Motor neuron (in vitro differentiated cells): ENCODE measurements at places on chromosomes 2 and 18.

GRCh38 chr2:28288620-28289019 lies 104.0 kb upstream of the FOSL2 start:
- ATAC-seq, result no peak

DNA sequence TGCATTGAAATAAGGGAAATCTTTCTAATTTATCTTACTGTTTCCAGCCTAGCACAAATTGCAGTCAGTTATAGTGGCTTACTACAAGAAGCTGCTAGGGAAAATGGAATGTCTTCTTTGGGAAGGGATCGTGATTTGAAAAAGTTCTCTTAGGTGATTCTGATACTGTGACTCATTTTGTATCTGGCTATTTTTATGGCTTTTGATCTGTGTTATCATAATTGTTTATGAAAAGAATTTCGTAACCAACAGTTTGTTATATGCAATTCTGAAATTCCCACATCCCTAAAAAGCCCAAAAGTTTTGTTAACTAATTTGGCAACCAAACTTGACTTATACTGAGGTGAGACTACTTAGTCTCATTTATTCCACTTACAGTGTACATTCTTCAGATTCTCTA lies 12.4 kb downstream of the PTPN4 start:
- ATAC-seq, result no peak

DNA sequence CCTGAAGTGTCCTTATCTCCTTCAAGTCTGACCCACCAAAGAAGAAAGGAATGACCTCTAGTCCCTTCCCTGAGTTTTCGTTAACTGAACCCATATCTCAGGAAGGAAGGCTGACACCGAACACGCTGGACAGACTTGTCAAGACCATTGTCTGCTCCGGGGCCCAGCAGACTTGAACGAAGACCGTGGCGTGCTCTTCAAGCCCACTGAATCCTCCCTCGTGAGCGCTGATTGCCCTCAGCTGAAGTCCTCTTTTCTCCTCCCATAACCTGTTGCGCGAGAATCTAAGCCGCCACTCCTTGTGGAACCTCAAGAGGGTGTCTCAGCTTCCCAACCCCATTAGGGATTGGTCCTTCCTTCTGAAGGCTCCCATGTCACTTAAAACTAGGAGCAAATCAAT lies 634 bp upstream of the CNDP1 start:
- no peak for ATAC-seq

DNA sequence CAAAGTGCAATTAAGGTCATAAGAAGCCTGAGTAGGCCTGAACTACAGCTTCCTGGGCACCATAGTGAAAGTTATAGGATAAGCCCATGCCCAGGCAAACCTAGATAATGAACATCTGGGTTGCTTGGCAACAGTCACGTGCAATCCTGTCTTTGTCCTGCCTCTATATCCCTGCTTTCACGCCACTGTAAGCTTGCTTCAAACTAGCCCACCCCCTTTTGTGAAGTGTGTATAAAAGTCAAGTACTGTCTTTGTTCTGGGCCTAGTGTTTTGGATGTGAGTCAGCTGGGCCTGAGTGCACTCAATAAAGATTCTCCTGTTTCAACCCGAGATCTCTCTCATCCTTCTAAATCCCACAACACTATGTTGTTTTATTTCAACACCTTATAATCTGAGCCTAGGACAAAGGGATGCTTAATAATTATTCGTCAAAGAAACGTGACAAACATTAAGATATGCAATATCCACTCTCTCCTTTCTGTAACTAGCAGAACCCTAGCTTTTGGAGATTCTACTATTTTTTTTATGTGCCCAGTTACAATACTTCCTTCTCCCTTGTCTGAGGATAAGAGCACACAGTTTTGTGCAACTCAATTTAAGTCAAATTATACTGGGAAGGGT lies 927.8 kb downstream of the SUCLG1 start:
- peak; percentile 95 for ATAC-seq

DNA sequence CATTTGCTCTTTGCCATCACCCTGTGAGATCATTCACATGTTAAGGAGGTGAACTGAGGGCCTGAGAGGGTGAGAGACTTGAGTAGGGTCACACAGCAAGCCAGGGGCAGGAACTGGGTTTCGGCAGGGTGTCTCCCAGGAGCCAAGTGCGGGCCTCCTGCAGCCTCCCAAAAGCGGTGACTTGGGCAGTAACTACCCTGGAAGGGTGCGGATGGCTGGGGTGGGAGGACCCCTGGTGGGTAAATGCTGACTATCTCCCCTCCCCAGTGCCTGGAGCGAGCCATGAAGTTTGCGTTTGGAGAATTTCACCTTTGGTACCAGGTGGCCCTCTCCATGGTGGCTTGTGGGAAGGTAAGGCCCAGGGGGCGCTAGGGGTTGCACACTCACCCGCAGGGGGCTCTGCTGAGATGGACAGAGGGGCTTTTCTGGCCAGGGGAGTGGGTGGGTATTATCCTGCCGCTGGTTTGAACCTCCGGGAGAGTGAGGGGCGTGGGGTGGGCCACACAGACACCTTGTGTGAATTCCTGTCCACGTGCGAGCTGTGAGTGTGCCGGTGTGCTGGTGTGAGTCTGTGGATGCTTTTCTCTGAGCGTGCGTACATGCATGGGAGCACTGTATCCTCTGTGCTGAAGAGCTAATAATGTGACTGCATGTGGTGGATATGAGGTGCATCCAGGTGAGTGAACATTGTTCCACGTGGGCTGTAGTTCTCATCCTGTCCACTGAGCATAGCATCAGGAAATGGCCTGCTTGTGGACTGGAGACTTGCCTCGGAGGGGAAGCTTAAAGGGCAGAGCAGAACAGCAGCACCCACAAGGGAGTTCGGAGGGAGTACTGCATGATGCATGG lies 91.0 kb upstream of the MCFD2 start:
- no peak for ATAC-seq

DNA sequence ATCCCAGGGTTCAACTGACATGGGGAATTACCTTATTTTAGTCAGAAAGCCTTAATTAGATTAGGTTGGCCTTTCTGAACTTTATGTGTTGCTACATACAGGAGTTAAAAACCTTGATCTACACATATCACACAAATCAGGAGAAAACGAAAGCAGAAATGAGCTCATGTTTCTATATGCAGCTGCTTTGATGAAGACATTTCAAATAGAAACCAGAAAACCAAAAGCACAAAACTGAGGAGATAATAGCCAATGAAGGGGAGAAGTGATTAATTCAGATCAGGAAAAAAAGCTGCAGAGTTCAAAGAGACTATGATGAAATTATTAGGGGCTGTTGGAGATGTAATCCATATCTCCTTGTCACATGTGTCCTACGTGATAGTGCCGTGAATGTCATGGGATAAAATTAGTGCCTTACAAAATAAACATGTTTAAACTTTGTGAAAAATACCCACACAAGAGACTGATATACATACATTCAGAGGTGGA lies 255.0 kb downstream of the CAMKMT start:
- ATAC-seq, result peak; percentile 7

- ATAC-seq, result no peak
These were observed 16.1 kb downstream of the KCNE4 start for GRCh38 chr2:223068071-223068470.

DNA sequence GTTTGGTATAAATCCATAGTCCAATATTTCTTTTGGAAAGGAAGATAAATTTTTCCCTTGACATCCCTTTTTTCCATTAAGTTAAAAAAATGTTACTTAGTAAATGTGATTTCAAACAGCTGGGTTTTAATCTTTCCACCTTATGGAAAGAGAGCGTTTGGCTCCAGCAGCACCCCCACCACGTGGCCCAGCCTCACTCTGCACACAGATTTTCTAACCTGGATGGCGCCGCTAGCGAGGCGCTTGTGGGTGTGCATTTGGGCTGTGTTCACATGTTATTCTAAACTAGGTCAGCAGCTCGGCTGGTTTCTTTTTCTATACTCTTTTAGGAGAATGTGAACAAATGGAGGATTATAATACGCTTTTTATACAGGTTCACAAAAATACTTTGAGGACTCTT lies 218.0 kb downstream of the LDLRAD4 start:
- no peak for ATAC-seq

- ATAC-seq, result no peak
These were observed 776.4 kb downstream of the EPHA4 start for GRCh38 chr2:220795705-220796104.

DNA sequence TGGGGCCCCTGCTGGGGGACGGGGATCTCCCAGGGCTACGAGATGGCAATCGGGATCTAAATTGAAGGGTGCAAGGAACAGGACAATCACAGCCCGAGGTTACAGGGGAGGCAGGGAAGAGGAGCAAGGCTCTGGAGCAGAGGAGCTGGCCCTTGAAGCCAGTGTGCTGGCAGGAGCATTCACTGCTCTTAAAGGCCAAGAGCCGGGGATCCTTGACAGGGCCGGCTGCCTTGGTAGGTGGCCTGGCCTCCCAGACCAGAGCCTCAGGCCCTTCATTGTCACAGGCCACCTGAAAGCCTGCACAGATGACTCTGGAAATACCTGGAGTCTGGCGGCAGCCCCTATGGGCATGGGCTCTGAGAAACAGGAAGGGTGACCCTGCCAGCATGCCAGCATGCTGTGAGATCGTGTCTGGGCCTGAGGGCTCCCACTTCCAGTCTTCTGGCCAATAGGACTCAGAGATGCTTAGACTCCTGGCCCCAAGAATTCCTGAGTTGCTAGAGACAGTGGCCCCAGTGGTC lies 38.7 kb downstream of the PDIA6 start:
- ATAC-seq, result no peak

DNA sequence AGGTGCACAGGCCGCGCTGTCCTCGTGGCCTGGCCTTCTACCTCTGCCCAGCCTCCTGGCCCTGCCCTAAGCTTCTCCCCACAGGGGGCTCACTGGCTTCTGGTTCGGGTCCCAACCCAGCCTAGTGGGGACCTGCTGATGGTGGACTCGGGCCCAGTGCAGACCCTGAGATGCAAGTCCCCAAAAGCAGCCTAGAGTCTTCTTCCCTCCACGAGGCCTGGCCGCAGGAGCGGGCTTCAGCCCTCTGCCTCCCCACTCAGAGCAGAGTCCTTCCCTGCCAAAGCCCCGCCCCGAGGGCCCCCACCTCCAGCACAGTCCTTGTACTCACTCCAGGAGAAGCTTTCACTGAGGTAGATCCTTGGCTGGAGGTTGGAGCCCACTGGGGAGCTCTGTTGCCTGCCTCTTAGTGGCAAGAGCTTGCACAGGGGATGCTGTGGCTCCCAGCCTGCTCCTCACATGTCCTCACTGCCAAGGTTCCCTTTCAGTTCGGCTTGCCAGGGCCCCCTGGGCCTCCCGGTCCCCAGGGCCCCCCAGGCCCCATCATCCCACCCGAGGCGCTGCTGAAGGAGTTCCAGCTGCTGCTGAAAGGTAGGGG lies 3.6 kb downstream of the ERFE start:
- ATAC-seq, result no peak

DNA sequence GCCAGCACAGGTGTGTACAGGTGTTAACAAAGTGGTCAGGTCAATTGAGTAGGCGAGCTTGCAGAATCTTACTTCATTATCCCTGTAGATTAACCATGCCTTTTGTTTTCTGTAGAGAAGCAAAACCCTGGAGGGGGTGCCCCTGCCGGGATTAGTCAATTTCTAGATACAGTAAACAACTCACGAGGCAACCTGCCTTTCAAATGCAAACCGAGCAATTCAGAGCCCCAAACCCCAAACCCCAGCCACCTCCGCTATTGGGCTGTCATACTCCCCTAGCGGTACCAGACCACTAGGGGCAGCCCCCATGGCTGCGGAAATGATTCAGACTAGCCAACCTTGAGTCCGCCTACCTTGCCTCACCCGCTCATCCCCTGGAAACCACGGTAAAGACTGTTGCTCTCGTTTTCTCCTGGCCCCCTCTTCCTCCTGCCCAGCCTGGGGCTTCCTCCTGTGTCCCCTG lies 61.4 kb upstream of the KIF5C start:
- ATAC-seq, result no peak

- no peak for ATAC-seq
These were observed 64.9 kb upstream of the KLHL29 start for GRCh38 chr2:23320058-23320457.

DNA sequence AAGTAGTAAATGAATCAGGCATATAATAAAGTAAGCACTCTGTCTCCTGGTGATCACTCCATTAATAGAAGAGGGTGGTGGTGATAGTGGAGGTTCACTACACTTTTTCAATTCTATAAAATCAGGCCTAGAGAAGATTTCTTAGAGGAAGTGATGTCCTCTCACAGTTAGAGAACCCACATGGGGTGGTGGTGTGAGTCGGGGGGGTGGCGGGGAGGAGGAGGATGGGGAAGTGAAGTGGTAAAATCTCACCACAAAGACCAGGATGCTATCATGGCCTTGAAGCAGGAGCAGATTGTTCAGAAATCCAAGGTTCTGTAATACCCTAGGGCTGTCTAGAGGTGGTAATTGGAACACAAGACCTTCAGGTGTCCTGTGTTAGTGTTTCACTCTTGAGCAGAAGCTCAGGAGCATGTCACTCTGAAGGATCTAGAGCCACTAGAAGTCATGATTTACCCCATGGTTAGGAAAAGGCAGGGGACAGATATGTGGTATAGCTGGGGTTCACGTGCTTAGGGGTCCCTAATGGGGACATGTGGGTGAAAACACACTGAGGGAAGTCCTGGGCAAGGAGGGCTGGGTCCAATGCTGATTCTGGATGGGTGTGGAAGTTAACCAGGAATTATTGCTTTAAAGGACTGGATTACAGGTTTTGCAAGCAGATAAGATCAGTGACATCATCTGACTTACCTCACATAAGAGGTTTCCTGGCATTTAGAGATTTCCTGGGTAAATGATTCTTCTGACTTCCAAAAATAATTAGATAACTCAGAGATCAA lies 31.0 kb downstream of the RNF125 start:
- no peak for ATAC-seq

DNA sequence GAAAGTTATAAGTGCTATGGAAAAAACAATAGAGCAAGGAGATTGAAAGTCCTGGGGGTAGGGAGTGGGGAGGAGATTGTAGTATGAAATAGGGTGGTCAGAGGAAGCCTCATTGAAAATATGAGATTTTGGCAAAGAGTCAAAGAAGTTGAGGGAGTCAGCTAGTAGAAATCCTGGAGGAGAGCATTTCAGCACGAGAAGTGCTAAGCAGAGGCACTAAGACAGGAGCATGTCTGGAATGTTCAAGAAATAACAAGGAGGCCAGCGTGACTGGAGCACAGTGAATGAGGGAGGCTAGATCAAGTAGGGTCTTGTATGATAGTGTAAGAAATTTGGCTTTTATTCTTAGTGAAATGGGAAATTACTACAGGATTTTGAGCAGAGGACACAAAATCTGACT lies 2.1 kb upstream of the TSPYL6 start:
- no peak for ATAC-seq

DNA sequence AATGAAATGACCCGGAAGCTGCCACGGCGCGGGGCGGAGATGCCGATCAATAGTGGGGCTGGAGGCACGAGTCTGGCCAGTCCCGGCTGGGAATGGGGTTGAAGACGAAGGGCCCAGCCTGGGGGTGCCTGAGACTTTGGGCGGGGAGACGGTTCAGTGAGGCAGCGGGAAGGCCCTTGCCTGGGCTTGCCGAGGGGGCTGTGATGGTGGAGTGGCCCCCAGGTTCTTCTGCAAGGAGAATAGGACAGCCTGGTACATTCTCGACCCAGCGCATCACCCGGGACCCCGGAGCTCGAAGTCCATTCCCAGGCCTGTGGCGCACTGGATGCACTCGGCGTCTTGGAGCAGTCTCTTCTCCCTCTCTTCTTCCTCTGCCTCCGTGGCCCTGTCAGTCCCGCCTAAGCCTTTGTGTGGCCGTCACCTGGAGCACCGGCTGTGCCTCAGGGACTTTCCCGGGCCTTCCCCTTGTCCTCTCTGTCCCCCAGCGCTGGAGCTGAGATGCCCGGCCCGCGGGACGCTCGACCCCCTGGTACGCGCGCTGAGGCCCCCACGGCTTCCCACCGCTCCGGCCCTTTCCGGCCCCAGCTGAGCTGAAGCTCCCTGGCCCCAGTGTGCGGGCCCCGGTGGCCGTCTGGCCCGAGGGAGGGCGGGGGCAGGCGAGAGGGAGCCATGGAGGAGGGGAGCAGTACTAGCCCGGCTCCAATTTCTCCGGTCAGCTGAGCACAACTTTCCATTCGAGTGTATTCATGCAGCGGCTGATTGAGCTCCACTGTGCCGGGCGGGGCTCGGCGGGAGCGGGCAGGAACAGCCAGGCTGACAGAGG lies 8.0 kb downstream of the SIX3 start:
- ATAC-seq, result peak; percentile 84
